Brain (organoid and tissue), 16 donors: ENCODE measurements at places on chromosomes 16 and 17.

- DNase-seq, result peak; percentile 46
Measured at GRCh38 chr17:48293319-48294019, 136.5 kb downstream of the SKAP1 start.

GRCh38 chr17:40596261-40596919 lies 31.1 kb upstream of the CCR7 start:
- DNase-seq, result no peak

GRCh38 chr16:64648282-64648681 lies 473.6 kb downstream of the CDH11 start:
- no peak for DNase-seq

DNA sequence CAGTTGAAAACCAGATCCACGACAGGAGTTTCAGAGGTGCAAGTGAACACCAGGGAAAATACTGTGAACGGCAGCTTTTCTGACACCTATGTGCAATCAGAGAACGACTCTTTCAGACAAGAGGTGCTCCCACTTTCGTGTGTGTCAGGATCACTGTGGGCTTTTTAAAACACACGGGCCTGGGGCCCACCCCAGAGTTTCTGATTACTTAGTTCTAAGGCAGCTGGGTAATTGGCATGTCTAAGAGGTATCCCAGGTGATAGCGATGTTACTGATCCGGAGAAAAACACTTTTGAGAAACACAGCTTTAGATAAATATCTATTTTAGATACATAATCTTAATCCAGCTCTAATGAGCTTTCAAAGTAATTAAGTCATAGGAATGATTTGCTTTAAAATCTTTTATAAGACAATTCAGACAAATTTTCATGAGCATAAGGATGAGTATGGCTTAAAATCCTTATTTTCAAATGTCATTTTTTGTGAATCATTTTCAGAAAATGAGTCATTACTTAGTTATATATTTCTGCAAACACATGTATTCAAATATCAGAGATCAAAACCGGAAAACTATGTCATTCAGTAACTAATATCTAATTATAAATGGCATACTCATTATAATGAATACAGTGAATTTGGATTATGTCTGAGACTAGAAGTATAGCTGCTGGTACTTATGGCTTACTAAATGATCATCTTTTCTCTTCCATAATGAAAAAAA lies 217.9 kb upstream of the PSMD7 start:
- no peak for DNase-seq

DNA sequence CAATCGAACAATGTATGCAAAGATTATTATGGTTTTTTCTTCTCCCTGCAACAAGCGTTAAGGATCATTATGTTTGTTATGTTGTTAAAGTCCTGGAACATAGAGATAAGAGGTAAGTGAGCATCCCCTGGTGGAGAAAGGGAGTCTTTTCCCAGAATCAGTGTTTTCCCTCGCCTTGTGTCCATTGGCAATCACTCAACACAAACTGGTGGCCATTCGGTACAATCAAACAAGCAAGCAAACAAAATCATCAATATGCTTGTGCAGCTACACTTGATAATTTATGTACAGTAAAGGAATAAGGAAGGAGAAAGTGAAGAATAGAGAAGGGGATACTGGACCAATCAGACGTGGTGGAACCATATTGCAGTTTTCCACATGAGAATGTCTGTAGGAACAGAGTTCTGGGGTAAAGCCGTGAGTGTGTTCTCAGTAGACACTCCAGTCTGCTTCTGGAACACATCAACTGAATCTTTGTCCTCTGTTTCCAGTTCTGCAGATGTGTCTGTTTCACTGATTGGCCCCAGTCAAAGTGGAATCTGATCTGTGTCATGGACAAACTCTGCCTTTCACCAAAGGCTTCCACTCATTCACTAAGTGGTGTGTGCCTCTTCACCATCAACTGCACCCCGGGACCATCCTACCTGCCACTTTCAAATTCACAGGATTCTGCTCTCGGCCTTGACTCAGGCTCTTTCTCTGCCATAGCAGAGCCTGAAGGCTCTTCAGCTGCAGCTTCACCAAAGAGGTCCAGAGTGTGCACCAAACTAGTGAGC lies 169.5 kb downstream of the AHSP start:
- peak; percentile 39 for DNase-seq

DNA sequence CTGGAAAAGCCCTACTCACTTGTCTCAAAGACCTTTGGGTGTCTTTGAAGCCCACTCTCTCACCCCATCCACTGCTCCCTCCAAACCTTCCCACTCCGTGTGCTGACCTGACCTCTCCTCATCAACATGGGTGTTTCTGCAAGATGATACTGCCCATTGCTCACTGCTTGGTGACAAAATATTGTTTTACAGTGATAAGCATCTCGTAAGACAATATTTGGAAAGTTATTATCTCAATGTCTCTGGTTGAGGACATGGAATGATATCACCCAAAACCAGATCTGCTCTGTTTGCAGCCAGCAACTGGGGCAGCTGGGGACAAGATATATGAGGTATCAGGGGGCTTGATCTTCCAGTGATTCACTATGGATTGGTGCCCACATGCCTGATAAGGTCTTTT lies 195.8 kb downstream of the SALL1 start:
- DNase-seq, result no peak

DNA sequence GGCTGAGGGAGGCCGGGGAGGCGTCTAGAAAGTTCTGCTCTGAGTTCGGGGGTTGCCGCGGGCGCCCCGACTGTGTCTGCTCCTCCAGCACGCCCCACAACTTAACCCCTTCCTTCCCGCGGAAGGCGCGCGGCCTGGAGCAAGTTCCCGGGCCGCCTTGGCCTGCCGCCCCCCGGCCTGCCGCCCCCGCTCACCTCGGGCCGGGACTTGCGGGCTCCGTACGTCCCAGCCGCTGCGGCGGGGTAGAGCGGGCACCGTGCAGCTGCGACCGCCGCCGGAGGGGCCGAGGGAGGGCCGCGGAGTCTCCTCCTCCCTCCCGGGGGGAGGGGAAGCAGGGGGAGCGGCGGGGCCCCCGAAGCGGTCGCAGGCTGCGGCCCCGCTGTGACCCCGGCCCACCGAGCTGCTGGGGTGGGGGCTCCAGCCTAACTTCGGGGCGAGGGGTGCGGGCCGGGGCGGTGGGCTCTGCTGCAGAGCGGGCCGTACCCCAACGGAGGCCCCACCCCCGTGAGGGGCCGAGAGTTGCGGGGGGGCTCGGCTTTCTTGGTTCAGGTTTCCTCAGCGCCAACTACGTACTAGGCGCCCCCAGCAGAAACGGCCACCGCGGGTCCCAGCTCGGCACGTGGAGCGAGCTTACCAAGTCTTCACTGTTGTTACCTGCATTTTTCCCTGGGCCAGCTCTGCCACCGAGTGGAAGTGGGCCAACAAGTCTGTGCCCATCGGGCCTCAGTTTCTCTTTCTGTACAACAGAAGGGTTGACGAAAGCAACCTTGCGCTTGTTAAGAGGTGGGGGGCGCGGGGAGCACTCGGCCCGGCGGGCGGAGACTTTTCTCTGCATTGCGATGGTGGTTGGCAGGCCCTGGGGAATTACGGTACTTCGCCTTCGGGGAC lies at the start of gene CCDC102A:
Gene CCDC102A, minus strand, starts transcription at position 266 of the 888 bp plus-strand sequence. CDS start 7,394 bp downstream, outside the sequence.
- peak; percentile 8 for DNase-seq

- no peak for DNase-seq
Measured at GRCh38 chr16:51133688-51134087, 17.4 kb downstream of the SALL1 start.

DNA sequence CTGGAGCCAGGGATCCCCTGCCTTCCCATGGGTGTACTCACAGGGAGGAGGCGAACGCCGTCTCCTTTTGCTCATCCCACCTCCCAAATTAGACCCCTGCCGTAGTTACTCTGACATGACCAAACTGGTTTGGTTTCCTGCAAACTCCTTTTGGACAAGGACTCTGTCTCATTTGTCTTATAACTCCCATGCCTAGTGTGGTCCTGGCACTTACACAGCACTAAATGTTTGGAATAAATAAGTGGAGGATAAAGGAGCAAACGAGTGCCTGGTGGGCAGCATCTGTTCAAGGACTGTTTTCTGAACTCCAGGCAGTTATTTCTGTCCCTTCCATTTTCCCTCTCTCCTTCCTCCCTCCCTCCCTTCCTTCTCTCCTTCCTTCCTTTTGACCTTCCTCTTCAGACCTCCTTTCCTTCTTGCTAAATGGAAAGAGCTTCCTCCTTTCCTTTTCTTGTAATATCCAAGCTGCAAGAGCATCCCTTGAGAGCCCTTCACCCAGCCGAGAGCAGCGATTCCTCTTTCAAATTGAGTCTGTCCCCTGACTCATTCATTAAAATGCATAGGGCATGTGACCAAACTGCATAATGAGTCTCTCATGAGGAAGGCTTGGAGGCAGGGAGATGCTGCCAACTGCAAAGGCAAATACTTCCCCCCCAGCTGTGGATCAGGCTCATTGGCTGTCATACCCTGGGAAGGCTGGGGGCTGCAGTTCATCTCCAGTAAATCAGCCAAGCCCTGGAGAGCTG lies 36.8 kb downstream of the CHD9 start:
- DNase-seq, result peak; percentile 97

- no peak for DNase-seq
Measured at GRCh38 chr16:67431775-67432505, 1.0 kb downstream of the HSD11B2 start.

DNA sequence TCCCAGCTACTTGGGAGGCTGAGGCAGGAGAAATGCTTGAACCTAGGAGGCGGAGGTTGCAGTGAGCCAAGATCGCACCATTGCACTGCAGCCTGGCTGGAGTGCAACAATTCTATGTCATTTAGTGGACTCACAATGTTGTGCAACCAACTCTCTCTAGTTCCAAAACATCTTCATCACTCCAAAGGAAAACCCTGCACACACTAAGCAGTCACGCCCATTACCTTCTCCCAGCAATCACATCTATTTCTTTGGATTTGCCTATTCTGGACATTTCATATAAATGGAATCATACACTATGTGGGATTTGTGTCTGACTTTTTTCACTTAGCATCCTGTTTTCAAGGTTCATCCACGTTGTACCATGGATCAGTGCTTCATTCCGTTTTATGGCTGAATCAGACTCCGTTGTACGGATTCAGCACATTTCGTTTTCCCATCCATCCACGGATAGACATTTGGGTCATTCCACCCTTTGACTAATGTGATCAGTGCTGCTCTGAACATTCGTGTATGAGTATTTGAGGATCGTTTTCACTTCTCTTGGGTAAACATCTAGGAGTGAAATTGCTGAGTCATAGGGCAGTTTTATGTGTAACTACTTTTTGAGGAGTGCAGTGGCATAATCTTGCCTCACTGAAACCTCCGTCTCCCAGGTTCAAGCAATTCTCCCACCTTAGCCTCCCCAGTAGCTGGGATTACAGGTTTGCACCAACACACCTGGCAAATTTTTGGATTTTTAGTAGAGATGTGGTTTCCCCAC lies 45.4 kb upstream of the EMP2 start:
- DNase-seq, result no peak

DNA sequence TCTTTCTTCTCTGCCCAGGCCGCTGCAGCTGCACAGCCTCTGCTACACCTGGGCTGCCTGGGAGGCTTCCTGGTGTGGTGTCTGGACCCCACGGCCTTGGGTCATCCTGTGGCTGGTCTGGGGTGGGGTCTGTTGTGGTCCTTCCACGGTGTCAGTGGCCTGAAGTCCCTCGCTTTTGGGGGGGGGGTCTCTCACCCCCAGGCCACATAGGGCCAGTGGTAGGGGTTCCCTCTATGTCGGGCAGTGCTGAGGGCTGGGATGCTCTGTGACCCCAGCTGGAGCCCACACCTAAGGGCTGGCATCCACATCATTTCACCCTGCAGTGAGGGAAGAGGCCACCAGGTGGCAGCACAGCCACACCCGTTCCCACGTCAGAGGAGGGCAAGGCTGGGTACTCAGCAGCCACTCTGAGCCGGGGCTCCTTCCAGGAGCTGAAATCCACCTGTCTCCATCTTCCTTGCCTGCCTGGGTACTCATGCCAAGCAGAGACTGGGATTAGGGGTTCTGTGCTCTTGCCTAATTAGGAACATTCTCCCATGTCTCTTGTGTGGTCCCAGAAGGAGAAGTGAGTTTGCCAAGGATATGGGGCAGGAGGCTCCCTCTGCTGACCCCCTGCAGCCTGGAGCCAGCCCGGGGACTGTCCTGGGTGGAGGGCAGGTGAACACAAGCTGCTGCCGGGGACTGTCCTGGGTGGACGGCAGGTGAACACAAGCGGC lies 13.0 kb downstream of the ENGASE start:
- DNase-seq, result peak; percentile 89

DNA sequence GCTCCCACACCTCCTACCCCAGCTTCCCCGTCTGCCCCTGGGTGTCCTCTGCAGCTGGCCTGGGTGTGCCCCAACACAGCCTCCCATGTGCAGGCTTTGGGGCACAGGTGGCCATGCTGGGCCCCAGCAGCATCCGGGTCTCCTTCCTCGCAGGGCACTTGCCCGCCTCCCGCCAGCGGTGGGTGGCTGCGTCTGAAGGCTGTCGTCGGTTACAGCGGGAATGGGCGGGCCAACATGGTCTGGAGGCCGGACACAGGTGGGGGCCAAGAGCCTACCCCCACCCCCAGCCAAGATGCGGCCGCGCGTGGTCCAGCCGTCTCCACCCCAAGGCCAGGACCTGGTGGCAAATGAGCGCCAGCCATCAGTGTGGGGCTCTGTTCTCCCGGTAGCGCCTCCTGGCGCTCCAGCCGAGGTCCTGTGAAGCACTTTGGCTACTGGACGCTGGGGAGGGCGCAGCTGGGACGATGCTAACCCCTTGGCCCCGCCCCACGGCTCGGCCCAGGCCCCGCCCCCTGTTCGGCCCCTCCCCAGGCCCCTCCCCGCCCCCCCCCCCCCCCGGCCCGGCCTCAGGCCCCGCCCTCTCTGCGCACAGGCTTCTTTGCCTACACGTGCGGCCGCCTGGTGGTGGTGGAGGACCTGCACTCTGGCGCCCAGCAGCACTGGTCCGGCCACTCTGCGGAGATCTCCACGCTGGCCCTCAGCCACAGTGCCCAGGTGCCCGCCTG lies 7.3 kb upstream of the RHOT2 start:
- DNase-seq, result peak; percentile 64

DNA sequence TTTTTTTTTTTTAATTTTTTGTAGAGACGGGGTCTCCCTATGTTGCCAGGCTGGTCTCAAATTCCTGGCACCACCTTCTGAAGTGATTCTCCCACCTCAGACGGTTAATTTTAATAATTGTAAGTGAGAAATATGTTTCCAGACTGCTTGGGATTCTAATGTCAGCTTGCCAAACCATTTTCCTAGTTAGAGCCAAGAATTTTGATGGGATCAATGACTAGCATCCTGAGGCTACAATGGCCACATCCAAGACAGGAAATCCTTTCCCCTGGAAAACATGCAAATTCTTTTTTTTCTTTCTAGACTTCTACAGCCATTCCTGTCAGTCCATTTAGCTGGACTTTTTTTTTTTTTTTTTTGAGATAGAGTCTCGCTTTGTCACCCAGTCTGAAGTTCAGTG lies 32.6 kb downstream of the IGF2BP1 start:
- peak; percentile 56 for DNase-seq

- DNase-seq, result no peak
Measured at GRCh38 chr16:1533443-1533951, at the start of gene TMEM204. Gene TMEM204, plus strand, starts transcription at chr16:1533666. Its CDS starts 610 bp downstream, at chr16:1534276.
